NCI-H1092 treated with DMSO at 0.1 percent for 48 hours (cell line): ENCODE measurements at places on chromosomes 3 and 15.

DNA sequence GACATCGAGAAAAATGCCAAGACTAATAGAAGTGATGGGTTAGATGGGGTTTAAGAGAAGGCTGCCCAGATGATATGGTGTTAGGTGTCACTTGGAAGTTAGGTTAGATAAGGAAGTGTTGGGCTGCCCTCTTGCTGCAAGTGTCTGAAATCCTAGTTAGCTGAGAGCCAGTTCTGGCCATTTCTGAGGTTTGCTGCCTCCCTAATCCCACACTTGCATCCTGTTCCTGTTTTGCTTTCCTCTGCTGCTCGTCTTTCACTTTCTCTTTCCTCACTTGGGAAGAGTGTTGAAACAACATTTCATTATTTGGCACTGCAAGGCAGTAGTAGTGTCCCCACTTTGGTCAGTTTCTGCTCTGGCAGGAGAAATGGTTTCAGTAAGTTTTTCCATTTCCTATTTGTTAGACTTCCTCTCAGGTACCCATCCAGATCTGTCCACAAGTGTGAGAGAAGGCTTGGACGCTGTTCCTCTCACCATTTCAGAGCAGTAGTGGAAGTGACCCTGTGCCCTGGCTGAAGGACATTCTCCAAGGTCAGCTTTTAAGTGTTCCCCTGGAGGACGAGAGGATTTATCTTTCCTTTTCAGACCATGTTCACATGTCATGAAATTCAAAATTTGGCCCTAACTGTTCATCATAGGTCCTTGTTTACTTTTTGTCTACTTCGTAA lies 93.3 kb downstream of the ADAMTSL3 start:
- no peak for DNase-seq

- DNase-seq, result no peak
Observed at GRCh38 chr15:51077221-51078153, 17.2 kb downstream of the TNFAIP8L3 start.

- peak; percentile 65 for DNase-seq
Observed at GRCh38 chr3:178602856-178603255, 66.6 kb downstream of the KCNMB2 start.

DNA sequence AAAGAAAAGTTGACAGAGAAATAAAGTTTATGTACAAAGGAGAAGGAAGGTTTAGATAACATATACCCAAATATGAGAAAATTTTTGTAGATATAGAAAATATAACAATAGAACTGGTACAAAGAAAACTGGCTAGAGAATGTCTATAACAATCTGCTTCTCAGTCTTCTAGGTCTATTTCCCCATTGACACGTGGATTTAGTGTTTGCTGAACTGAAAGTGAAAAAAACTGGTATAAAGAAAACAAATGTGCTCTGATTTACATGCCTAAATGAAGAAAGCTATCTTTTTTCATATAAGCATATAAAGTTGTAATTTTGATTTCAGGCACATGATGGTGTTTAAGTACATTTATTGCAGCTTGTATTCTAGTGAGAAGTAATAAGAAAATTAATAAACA lies 9.8 kb downstream of the KCNMB2 start:
- no peak for DNase-seq

DNA sequence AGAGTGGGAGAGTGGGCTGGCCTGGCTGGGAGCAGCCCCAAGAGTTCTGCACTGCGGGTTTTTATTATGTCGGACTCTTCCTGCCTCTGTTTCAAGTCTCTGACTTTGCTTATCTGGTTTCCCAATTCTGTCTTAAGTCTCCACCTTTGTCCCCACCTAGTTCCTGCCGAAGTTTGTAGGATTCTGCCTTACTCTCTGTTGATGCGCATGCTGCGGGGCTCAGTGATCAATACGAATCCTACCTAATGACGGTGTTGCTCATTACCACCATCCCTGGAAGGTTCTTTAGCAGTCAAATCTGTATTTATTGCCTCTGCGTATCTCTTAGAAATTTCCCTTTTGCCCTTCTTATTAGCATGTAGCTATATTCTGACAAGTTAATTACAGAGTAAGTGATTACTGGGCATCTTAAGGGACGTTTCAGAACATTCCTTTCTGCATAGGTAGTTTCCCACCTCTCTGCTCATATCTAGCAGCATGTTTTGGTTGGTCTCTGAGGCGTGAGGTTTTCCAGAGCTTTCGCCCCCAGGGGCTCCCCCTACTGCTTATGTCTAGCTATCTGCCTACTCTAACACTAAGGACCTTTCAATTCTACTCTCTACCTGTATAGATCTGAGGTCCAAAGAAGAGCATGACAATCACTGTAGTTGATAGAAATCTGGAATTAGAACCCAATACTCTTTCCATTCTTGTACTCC lies 236.0 kb upstream of the EIF1B start:
- no peak for DNase-seq

DNA sequence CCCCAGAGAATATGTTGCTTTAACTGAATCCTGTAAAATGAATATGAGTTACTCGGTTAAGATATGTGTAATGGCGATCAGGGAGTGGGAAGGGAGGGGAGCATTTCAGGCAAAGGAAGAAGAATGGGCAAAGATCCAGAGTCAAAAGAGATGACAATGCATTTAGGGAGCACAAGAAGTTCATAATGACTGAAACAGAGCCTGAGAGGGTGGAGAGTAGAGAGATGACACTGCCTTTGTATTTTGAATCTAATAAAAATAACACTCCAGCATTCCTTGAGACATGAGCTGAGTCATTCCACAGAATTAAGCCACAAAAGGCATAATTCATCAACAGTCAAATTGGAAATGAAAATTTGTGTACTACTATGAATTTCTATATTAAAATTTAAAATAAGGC lies 105.3 kb upstream of the PEX5L start:
- DNase-seq, result no peak

- DNase-seq, result no peak
Observed at GRCh38 chr3:180529778-180530177, 72.2 kb upstream of the TTC14 start.

GRCh38 chr15:87902772-87903426 lies 353.6 kb downstream of the NTRK3 start:
- DNase-seq, result no peak

DNA sequence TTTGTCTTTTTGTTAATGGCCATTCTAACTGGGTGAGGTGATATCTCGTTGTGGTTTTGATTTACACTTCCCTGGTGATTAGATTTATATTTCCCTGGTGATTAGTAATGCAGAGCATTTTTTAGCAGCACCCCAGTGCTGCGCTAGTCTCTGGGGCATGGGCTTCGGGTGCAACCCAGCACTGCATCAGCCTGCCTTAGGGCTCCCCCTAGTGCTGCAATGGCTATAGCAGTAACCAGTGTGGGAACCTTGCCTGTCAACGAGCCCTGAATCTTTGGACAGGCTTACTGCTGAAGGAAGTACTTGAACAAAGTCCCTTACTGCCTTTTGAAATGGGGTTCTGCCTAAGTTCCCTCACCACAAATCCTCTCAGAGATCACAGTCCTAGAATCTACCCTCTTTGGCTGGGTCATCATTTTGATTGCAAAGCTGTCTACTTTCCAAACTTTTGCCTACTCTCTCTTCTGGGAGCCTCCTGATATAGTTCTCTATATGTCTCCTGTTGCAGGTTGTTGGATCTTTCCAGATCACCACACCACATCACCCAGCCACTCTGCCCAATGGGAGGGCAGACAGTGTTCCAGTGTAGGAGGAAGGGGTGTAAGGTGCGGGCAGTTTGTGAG lies 79.2 kb upstream of the CCNL1 start:
- DNase-seq, result peak; percentile 16

DNA sequence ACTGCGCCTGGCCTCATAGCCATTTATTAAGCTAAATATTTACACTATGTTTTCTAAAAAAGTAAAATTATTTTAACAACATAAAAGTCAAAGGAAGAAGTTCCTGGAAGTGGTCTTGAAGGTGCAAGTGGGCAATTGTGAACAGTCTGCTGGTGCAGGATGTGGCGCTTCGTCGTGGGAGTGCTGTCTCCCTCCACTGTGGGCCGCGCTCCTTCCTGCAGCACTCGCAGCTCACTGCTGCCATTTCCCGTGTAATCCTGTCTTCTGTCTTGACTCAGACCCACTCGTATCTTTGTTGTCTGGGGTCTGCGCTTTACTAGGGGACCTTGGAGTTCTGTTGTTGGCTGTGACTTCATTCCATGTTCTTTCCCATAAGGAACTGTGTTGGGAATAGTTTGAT lies 56.3 kb downstream of the APBA2 start:
- no peak for DNase-seq

- DNase-seq, result no peak
Observed at GRCh38 chr15:100890051-100890720, 10.6 kb downstream of the ALDH1A3 start.

- DNase-seq, result no peak
Observed at GRCh38 chr3:30477149-30477921, 129.1 kb upstream of the TGFBR2 start.

DNA sequence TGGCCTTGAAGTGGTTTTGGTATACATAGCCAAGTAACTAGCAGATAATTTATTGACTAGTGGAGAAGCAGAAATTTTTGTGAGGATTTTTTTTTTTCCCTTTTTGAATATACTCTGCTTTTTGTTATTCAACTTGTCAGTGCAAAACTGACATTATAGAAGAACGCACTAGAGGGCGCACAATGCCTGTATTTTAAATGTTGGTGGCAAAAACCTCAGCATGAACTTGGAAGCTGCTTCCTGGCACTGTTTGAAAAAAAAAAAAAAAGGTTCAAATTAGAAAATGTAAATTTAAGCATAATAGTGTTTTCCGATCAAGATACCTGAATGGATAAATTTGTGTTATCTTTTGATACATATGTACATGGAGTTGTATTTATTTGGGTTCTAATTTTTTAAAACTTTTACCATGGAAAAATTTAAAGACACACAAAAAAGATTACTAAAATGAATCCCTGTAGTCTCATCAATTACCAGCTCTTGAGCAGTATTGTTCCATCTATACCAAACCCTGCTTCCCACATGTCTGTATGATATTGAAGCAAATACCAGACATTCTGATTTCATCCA lies 56.0 kb downstream of the SLC25A26 start:
- peak; percentile 44 for DNase-seq

DNA sequence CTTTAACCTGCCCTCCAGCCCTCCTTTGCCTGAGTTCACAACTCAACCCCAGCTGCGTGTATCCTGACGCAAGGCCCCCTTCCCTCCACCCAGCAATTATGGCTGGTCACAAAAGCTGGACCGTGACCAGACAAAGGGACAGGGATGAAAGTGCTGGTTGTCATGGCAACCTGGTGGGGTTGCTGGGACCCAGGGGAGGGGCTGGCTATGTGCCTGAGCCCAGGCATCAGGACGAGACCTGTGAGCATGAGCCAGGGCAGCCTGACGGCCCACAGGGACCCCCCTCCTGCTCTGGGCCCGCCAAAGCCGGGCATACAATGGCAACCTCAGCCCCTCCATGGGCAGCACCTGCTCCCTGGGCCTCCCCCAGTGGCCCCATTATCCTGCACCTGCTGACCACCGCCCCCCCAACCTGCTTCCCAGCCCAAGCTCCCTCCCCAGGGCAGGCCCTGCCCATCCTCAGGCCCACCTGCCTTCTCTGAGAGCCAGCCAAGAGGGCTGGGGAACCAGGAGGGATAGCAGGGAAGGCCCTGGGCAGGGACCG lies 4.5 kb upstream of the DNAH1 start:
- peak; percentile 74 for DNase-seq

DNA sequence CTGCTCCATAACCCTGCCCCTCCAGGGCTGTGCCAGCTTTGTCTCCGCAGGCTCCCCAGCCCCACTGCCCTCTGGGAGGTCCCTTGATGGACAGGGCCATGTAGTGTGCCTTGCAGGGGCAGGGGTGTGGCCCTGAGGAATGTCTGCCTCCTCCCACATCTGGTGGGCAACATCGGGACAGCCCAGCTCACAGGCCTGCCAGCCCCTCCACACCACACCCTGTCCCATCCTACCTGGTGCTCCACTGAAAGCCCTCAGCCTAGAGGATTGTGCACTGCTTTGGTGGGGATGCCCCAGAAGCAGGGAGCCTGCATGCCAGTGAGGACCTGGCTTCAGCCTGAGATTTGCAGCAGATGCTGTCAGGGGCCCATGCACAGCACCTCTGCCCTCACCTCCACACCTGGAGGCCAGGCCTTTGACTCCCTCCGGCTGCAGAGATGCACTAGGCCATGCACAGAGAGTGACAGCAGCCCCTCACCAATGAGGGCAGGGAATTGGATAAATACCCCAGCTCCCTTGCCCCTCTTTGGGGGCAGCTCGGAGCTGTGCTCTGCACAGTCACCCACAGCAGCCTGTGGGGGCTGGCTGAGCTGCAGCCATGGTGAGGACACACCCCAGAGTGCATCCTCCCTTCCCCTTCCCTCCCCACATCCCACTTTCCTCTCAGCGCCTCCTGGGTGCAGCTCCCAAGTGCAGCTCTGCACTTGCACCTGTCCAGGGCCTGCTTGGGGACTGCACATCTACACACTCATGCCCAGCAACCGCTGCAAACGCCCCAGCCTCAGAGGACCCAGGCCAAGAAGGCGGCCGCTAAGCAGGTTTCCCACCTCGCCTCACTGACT lies 2.7 kb downstream of the C3orf22 start:
- no peak for DNase-seq

DNA sequence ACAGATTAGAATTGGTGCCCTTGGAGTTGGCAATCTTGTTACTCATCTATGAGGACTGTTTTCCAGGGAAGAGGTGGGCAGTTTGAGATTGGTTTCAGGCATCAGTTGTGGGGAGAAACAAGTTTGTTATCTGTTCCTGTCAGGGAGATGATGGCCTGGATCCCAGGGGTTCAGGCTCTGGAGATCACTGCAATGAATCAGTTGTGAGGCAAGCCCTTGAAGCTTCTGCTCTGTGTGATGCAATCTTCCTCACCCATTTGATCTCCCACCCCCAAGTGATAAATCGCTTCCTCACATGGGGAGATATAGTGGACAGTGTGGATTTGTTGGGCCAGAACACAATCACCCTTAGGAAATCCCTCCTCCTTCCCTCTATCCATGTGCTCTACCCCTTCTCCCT lies 276.6 kb upstream of the LRTM1 start:
- DNase-seq, result no peak

DNA sequence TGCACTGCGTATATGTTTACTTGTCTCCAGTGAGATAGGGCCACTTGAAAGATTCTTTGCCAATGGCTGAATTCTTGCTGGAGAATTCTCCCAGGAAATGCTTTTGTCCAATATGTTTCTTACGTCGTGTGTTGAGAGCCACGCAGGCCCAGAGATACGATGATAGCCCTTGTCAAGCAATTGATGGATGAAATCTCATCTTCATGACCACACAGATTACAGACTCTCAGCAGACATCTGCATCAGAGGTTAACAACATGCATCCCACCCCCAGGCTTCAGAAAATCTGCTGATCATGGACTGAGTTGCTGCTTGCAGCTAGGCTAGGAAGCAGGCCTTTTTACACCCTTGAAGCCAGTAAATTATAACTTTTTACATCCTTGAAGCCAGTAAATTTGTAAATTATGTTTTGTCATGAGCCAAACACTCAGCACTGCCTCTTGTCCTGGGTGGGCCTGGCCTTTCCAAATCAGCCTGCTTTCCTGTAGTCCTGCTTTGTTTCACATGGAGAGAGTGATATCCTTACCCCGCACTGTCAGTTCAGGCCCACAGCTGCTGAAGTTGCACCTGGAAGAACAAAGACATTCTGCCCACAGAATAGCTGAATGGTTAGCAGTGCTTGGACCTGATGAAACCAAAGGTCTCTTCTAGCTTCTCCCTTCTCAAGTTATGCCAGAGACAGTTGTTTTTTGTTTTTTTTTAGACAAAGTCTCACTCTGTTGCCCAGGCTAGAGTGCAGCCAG lies 84.4 kb downstream of the GPR156 start:
- DNase-seq, result no peak
